ENCODE measurements at places on chromosomes 4 and X.

- DNase-seq, result no peak
Measured at GRCh38 chr4:113822555-113823290, 61.2 kb upstream of the CAMK2D start.

GRCh38 chrX:53452812-53453211 lies 18.6 kb upstream of the HSD17B10 start:
- DNase-seq, result no peak

DNA sequence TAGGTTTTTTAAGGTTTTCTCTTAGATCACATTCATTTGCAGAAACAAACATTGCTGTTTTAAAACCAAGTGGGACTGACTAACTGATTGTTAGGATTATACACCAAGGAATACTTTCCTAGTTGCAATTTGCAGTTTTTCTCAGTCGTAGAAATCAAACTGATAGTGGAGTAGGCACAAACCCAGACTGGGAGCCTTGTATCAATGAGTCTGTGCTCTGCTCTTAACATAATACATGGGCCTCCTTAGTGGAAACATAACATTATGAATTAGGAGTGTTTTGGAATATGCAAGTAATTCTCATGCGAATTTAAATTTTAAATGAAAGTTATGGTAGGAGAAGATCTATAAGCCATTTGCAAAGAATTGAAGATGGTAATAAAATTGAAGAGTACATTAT lies 223.5 kb downstream of the CLCN4 start:
- DNase-seq, result no peak

DNA sequence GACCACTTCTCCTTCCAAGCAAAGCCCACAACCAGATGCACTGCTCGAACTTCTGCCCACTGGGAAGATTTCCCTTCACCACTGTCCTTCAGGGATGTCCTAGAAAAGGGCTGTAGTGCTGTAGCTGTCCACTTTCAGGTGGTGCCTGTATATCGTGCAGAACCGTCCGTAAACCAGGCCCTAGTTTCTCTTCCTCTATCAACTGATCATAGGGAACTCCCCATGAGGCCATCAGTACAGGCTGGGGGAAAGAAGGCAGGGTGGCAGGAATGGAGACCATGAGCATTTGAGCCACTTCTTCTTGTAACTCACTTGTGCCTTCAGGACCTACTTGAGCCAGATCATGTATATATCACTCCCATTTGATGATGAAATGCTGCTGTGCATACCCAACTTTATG lies 57.3 kb upstream of the FAM9B start:
- DNase-seq, result no peak

GRCh38 chrX:111083081-111083480 lies 12.9 kb upstream of the PAK3 start:
- no peak for DNase-seq

- DNase-seq, result no peak
Measured at GRCh38 chrX:10048076-10048475, 80.9 kb downstream of the CLDN34 start.

DNA sequence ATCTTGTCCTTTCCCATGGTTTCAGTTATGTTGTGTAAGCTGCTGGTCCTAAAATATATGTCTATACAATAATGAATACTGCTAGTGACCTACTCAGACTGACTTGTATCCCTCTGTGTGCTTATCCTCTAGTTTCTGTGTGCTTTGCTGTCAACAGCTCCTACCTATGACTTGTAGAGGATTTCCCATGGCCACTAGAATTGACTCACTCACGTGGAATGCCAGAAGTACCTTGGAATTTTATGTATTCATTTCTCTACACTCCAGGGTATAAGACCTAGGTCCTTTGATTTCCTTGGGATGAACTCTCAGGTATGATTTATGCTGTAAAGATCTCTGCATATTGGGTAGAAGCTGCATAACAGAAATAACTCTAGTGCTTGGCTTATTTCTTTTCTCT lies 279.9 kb upstream of the SLIT2 start:
- DNase-seq, result no peak

- DNase-seq, result peak; percentile 94
Measured at GRCh38 chr4:47525154-47525819, 40.2 kb downstream of the ATP10D start.

DNA sequence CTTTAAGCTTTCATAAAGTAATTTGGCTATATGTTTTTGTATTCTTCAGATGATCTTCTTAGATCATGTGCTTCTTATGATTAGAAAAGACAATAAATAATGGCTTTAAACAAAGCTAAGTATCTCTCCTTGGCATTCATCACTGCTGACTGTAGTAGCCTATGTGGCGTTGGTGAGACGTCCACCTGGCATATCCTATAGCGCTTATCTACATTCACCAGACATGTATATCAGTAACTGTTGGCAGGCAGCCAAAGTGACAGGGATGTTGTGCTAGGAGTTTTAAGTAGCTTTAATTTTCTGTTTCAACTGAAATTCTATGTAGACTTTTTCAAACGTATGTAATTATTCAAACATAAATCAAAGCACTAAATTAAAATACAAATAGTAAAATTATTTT lies 276.4 kb downstream of the IL15 start:
- no peak for DNase-seq

DNA sequence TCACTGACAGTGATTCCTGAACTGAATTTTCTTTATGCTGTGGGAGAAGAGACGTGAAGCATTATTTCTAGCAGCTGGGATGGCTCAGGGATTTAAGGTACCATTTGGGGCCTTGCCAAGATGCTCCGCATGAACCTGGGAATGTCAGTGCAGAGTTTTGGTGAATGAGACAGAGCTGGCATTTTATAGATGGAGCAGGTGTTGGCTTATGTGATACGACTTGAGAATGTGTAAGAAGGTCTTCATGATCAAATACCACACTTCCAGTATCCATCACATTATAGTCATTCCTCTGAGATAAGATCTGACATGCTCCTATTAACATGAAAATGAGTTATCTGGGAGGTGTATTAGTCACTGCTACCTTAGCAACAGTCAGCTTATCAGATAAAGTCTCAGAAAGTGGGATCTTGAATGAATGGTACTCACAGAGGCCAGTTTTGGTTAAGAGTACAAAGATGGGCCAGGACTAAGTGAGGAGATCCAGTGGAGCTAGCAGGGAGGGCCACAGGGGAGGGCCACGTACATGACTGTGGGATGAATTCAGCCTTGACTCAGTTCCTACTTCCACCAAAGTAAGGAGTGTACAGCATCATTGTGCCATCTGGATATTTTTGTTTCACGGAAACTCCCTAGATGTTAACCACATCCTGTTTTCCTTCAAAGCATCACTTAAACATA lies 116.7 kb downstream of the SPCS3 start:
- peak; percentile 75 for DNase-seq

DNA sequence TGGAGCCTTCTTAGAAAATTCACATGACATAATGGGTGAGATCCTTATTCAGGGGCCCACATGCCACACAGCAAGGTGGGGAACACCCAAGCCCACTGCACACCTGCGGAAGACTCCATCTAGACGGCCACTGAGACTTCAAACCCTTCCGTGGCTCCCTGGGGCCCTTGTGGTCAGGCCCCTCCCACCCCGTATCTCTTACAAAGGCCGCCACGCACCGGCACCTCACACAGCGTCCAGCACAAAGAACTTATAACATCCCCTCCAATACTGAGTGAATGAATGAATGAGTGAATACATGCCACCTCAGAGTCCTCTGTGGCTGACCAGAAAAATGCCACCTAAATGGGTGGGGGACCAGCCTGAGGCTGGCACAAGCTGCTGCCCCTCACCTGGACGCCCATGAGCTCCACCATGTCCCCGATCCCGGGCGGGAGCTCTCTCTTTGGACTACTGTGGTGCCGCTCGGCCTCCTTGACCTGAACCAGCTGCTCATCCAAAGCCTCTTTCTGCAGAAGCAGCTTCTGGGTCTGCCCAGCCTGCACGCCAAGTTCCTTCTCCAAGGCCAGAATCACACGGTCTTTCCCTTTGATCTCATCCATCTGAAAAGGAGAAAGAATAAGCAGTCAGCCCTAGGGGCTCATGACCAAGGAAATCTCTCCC lies 66.9 kb upstream of the C4orf50 start:
- no peak for DNase-seq

- no peak for DNase-seq
Measured at GRCh38 chrX:153379971-153380581, 21.1 kb downstream of the PNMA6E start.

DNA sequence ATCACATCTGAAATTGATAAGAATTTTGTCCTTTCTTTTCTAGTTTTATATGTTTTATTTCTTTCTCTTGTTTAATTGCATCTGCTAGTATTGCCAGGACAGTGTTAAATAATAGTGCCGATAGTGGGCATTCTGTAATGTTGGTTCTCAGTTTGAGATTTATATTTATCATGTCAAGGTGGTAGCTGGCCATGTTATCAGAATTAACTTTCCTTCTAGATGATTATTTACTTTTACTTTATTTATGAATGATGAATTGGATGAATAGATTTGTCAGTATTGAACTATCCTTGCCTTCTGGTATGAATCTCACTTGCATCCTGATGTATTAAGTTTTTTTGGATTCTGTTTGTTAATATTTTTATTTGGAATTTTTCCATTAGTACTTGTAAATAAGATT lies 42.7 kb downstream of the METAP1 start:
- no peak for DNase-seq

DNA sequence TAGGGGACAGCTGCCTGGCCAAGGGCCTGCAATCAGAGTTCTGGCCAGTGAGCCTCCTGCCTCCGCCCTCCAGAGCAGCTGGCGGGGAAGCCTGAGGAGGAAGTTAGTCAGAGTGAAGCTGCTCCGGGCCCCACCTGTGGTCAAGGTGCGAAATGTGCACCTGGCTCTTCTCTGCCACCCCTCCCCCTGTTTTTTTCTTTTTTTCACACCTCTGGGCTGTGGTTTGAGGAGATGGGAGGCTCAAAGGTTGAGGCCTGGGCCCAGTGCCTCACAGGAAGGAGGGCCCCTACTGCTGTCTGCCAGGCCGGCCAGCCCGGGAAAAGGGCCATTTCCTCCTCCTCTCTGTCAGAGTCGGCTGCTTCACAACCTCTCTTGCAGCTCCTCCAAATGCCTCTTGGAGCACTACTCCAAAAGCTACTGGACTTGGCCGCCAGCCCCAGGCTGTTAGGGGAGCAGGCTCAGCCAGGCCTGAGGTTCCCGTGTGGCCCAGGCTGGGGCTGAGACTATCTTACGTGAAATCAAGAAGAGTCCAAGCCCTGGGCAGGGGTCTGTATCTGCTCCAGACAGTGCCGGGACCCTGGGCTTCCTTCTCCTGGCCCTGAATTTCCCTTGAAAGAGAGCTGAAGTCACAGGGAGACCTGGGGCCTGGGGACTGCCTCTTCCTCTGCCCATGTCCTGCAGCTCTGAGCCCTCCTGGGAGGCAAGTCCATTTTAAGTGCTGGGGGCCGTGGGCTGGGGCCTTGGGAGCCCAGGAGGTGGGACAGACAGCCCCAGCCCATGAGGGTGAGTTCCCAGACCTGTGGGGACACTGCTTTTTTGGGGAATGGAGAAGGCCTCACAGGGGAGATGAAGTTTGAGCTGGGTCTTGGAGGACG lies 4.5 kb upstream of the CXCR3 start:
- DNase-seq, result no peak

DNA sequence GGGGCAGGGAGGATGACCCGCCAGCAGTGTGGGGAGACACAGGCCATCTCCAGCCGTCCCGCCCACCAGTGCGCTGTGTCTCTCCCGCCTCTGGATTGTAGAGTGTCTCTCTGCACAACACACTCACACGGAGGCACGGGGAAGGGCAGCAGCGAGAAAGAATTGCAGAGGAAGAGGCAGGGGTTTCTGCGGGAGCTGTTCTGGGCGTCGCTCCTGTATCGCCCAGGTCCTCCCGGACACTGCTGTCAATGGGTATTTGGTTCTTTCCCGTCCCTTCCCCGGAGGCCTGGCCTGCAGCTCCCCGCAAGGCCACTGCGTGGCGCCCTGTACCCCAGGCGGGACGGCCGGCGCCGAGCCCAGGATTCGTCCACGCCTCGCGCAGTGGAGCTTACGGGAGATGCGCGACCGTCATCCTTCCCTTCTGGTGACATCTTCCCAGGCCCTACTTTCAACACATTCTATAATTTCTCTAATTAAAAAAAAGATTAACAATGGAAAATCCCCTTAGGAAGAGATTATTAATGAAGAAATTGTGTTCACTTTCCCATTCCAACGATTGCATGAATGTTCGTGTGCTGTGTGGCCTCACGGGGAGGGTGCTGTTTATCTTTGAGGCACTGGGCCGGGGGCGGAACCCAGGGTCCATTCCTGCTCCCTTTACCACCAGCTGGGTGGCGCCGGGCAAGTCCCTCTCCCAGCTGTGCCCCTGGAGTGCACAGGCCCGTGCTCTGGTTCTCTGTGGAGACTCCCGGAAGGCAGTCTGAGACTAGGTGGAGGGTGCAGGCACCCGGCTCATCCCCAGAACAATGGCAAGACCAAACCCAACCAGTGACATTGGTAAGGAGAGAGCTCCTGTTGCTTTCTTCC lies 95.7 kb downstream of the CPZ start:
- no peak for DNase-seq

DNA sequence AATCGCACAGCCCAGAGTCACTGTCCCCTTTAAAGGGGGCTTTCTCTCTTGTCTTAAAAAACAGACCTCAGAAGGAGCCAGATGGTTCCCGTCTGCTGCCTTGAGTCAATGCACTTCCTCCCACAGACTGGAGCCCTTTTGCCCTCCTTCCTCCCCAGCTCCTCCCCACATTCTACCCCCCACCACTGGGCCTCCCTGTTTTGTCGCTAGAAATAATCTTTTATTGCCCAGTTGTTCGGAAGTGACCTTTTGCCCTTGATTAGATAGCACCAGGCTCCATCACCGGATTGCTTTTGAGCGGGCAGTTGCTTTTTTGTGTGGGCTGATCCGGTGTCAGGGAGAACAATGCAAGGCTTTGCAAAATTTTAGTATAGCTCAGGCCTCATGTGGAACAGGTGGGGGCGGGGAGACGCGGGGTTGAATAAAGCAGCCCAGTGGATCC lies 47.7 kb downstream of the SPRY1 start:
- no peak for DNase-seq

DNA sequence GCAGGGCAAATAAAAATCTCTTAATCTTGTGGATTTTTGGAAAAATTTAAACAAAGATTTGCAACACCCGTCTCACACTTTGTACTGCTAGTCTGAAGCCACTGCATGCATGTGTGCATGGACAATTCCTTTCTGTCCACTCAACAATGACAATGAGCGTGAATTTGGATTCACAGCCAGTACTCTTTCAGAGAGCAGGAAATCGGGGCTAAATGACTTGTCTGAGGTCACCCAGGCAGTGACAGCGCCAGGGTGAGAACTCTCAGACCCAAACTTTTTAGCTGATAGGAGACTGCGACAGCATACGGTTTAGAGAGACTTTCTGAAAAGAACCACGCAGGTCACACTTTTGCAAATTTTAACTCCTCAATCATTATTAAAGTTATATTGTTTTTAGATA lies 90.9 kb downstream of the ZNF827 start:
- DNase-seq, result no peak

DNA sequence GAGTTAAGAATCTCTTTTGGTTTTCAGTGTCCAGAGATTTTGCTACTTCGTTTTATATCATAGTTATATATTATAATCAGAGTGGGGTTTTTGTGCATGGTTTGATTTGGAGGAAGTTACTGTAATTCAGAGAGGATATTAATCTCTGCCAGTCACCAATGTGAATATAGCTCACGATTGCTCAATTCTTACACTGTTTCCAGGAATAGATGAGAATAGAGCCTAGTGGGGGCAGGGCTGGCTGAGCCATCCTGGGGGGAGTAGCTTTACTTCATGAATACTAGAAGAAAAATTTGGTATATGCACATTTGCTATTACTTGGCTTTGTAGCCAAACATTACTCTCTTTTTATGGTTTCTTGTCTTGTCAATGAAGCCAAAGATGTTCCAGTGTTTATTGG lies 60.9 kb upstream of the TRPC3 start:
- peak; percentile 10 for DNase-seq
